ENCODE measurements at places on chromosomes 6 and 20.

DNA sequence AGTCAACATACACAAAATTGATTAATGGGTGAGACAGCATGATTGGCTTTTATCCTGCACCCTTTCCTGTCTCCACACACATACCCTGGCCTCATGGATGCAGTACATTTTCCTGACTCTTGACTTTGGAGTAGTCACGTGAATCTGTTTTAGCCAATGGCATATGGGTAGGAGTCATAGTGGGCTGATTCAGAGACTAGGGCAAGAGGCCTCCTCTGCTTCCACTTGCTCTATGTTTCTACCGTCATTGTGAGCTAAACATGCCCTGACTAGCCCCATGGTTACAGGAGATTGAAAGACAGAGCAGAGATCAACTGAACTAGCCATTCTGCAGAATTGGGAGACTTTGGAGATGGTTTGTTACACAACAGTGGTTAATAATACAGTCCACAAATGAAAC is 850.0 kb downstream of the DHX35 start:
- no peak for DNase-seq

GRCh38 chr6:145903356-145904102 is 60.6 kb downstream of the SHPRH start:
- DNase-seq, result no peak

- DNase-seq, result peak; percentile 41
Observed at GRCh38 chr20:25389858-25390537, 637 bp downstream of the ABHD12 start.

- DNase-seq, result no peak
Observed at GRCh38 chr20:46690219-46691106, 1.2 kb upstream of the TP53RK start.

DNA sequence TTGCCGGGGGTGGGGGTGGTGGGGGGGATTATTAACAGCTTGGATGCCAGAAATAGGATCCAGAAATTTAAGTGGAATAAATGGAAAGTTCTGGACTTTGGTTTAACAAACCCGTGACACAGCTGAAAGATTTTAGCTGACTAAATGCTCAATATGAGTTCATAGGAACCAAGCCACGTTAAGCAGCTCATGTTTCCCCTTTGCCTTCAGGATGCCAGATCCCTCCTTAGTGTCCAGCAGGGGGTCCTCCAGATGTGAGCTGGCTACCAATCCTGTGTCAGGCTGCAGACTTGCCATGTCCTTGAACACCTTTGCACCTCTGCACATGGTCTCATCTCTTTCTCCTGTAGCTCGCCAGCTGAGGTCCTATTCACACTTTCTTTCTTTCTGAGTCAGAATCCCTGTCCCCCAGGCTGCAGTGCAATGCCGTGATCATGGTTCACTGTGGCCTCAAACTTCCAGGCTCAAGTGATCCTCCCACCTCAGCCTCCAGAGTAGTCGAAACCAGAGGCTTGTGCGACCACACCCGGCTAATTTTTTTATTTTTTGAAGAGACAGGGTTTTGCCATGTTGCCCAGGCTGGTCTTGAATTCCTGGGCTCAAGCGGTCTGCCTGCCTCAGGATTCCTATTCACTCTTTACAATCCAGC is 133.3 kb upstream of the ARMC2 start:
- no peak for DNase-seq

GRCh38 chr6:16754876-16755275 is 6.4 kb downstream of the ATXN1 start:
- no peak for DNase-seq

- no peak for DNase-seq
Observed at GRCh38 chr20:58627212-58628072, 23.6 kb upstream of the STX16 start.

DNA sequence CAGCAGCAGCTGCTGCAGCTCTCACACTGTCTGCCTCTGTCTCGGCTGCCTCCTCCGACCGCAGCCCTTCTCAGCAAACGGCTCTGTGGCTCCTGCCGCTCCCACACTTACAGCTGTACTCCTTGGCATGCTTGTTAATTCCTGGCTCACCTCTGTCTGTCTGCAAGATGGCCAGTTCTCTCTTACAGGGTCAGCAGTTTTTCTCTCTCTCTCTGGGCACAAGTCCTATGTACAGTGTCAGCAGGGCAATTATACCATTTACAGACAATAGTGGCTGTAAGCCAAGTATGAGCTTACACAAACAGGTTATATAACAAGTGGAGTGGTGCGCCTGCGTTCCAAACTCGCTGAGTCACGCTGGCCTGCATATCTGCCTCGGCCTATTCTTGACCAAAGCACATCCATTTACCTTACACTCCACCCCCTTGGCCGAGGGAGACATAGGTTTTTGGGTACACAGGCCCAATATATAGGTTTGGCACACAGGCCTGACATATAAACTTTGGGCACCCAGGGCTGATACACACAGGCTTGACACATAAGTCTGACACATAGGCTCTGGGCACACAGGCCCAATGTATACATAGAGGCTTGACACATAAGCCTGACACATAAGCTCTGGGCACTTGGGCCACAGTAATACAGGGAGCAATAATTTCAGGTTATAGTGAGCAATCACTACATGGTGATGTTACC is 4.4 kb downstream of the ZKSCAN3 start:
- no peak for DNase-seq

GRCh38 chr6:72975352-72975752 is 249.9 kb downstream of the KHDC1L start:
- DNase-seq, result no peak

Data from GM12892 (cell line).